ENCODE measurements at places on chromosomes 1 and 21. TPM values are rescaled to one million over a fixed set of nuclear protein-coding genes. Genes with fewer than 3 reads are reported as not detected.

DNA sequence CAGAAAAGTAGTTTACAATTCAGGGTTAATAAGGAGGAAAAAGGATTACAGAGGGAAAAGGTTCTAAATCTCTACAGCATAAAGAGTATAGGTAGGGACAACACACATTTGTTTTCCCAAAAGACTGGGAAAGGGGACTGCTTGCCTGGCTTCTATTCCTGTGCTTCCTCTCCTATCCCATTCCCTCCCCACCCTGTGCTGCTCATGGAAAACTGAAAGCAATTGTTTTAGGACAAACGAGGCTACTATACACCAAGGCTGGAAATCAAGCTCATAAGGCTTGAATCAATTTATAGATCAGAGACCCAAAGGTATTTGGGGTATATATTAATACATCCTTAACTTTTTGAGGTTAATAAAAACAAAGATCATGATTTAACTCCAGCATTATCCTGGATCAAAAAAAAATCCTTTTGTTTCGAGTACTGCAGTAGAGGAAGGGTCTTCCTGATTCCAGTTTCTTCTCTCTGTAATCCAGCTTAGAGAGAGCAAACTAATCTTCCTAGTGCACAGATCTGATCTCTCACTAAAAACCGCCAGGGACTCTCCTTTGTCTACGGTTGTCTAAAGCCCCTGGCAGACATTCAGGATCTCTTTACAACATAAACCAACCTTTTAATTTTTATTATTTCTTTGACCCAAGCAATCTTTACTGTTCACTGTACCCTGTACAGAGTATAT lies 37.4 kb upstream of the A3GALT2 start:
- no peak for DNase-seq

NTMT2 gene
- total RNA-seq, result not detected

DNA sequence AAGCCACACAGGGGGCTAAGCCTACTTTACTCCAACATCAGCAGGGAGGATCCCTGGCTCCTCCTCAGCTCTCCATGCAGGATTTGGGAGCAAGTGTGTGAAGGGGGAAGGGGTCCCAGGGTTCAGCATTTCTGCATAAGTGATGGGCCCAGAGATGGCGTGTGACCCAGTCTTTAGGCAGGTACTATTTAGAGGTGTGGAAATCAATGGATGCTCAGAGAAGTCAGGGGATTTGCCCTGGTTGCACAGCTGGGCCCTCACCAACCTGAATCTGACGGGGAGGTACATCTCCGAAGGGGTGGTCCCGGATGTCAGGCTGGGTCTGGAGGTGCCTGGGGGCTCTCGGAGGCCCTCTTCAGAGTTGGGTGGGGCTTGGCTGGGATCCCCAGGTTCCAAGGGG lies 6.9 kb upstream of the TCEA3 start:
- DNase-seq, result no peak

DNA sequence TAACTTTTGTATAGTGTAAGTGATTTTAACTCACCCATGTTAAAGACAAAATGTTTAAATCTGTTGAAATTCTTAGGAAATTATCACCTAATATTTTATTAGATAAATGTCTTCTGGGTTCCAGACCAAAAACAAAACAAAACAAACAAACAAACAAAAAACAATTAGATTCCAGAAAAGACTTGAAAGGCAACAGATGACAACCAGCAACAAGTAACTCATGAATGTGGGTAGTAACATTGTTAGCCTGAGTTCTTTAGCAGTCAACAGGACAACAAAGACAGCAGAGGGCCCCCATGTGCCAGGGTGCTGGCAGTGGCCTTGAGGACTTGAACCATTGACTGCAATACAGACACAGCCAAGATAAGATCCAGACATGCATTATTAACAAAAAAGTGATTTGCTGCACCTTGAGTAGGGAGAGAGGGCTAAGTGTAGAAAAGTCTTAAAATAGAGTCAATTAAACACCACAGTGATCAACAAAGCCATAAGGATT lies 2.4 kb upstream of the CD247 start:
- DNase-seq, result no peak

DNA sequence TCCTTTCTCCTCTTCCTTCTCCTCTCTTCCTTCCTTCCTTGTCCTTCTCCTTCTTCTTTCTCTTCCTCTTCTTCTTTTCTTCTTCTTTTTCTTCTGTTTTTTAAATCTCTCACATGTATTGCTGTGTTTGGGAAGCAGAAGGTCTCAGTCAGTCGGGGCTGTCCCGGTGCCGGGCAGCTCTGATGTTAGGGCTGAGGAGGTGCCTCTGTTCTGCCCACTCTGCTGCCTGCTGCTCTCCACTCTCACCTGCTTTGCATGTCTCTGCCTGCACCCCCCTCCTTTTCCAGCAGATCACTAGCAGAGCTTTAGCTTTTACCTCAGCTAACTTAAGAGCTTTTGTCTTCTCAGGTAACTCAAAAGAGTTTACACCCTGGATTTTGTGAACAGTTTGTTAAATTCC lies 276.6 kb downstream of the CHRM3 start:
- DNase-seq, result no peak

FOXO6 gene
- total RNA-seq, result not detected

DNA sequence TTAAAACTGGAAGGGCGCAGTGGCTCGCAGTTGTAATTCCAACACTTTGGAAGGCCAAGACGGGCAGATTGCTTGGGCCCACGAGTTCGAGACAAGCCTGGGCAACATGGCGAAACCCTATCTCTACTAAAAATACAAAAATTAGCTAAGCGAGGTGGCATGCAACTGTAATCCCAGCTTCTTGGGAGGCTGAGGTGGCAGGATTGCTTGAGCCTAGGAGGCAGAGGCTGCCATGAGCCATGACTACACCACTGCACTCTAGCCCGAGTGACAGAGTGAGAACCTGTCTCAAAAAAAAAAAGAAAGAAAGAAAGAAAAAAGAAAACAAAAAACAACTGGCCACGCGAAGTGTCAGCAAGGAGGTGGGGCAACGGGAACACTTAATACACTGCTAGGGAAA lies 6.3 kb downstream of the UBE2G2 start:
- no peak for DNase-seq

- DNase-seq, result no peak
Observed at GRCh38 chr21:25934130-25934529, 199.4 kb downstream of the GABPA start.

DNA sequence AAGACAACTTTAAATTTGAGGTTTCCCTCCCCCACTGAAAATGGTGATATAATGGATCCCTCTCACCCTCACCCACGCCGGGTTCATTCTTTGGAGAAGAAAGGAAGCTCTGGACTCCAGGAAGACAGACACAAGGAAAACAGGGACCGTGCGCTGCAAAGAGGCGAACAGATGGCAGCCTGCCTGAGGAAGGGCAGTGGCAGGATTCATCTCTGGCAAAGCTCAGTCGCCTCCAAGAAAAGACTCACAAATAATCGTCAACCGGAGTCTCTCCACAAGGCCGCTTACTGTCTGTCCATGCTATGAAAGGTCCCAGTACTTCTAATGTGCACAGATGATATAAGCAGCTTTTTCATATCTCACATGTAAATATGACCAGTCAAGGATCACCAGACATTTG lies 110.3 kb downstream of the TIAM1 start:
- DNase-seq, result no peak

DNA sequence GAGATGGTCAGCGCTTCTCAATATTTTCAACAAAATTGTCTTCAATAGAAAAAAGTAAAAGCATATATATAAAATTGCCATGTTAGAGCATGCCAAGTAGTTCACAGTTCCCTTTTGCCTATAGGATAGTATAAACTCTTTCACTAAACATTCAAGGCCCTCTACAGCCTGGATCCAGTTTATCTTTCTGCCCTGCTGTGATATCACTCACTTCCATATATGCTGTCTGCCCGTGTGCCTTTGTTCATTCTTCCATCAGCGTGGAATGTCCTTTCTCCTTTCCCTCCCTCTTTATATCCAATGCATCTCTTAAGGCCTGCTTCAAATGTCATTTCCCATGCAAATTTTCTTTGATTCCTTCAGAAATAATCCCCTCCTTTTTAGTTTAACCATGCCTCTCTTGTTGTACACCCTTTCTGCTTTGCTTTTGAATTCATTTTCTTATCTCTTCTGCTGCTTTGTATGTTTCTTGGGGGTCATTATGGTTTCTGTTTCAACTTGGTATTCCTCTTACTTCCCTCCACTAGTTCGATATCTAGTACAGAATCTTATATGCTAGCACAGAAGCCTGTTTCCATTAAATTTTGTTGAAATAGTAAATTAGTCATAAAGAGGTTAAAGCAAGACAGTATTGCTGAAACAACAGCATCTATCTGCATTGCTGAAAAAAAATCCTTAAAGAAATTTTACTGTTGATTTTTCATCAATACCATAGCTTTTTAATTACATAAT lies 44.7 kb downstream of the XCL2 start:
- DNase-seq, result no peak

GRCh38 chr1:212606395-212607205 lies 2.0 kb upstream of the ATF3 start:
- peak; percentile 19 for DNase-seq

DNA sequence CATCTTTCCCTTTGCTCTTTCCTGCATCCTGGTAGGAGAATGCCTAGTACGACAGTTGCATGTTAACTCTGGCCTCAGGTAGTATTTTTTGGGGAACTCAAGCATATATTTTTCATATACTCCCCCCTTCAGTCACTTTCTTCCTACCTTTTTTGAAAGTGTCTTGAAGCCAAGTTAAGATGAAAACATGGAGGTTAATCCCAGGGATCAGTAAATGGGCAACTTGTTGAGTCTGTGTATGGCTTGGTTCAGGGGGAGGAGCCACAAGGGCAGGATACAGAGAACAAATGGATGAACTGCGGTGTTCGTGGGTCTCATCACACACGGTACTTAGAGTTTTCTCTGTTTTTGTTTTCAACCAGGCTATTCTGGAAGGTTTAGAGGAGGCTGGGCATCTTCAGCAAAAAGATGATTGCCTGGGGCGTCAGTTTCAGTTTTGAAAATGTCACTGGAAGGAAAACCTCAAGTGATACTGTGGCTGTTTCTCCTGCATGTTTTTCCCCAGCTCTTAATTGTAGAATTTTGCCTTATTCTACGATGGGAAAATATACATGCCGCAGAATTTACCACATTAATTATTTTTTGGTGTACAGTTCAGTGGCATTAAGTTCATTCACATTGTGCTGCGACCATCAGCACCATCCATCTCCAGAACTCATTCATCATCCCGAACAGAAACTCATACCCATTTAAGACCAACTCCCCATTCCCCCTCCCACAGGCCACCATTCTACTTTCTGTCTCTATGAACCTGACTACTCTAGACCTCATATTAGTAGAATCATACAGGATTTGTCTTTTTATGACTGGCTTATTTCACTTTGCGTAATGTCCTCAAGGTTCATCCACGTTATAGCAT lies 71.5 kb downstream of the MAP10 start:
- no peak for DNase-seq

DNA sequence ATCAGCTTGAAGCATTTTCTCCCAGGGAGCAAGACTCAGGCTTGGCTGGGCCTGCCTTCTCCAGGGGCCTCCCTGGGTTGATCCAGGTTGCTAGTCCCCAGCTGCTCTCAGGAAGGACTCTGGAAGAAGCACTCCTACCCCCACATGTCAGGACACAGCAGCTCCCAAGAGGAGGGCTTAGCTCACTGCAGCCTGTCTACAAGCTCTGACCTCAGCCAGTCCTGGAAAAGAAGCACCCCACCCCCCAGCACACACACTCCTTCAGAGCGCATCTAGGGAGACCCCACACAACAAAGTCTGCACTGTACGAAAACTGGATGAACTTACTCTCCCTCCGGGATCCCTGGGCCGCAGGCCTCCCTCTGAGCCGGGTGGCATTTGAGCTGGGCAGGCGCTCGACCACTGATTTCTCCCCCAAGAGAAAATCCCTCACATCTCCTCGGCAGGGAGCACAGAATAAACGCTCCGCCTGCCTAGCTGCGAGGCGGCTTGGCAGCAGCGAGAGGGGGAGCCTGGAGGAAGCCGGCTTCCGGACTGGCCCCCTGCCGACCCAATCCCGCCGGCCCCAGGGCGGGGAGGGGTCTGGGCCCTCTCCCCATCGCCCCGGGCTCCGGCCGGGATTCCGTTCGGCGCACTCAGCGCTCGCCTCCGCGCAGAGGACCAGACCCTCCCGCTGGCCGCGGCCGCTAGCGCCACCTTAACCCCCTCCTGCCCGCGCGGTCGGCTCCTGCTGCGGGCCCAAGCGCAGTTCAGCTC lies at the start of gene KCNA2:
TSS of gene KCNA2 (minus strand) at position 458 of the 756 bp plus-strand sequence. CDS start 1,576 bp downstream, outside the sequence.
- no peak for DNase-seq

KRTAP13-2 gene
- total RNA-seq, result not detected

PRR9 gene
- total RNA-seq, result not detected

DNA sequence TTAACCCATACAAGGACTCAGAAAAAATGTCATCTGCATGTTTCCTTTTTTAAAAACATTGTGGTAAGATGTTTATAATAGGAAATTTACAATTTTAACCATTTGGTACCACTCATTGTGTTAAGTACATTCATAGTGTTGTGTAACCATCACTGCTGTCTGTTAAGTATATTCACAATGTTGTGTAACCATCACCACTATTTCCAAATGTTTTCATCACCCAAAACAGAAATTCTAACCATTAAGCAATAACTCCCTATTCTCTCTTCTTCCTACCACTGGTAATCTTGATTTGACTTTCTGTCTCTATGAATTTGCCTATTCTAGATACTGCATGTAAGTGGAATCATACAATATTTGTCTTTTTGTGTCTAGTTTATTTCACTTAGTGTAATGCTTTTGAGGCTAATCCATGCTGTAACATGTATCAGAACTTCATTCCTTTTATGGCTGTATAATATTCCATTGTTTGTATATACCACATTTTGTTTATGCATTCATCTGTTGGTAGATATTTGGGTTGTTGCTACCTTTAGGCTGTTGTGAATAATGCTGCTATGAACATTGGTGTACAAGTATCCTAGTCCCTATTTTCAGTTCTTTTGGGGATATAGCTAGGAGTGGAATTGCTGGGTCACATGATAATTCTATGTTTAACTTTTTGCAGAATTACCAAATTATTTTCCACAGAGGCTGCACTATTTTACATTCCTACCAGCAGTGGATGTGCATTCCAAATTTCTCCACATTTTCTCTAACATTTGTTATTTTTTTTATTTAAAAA lies 14.1 kb downstream of the HIPK1 start:
- DNase-seq, result no peak

PLXNA2 gene
- total RNA-seq, result 40.8 TPM

GRCh38 chr1:15714406-15715136 lies 21.5 kb upstream of the SLC25A34 start:
- DNase-seq, result no peak

DNA sequence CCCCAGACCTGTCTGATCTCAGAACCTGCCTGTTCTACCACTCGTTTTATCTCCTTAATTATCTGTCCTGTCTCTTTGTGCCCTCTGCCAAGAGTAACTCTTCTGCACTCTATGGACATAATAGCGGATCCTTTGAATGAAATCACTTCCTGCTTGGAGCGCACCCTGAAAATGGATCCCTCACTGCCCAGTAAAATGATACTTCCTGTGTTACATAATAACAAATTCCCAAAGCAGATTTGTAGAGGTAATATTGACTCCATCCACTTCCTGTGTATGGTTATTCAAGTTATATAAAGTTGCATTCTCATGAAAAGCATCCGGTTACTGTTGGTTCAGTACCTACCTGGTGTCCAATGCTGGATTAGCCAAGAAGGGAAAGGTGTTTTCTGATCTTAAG lies 246.0 kb downstream of the TRABD2B start:
- peak; percentile 12 for DNase-seq

LRRC3 gene
- 1.8 TPM for total RNA-seq
